ENCODE measurements at places on chromosomes 13 and 19.

DNA sequence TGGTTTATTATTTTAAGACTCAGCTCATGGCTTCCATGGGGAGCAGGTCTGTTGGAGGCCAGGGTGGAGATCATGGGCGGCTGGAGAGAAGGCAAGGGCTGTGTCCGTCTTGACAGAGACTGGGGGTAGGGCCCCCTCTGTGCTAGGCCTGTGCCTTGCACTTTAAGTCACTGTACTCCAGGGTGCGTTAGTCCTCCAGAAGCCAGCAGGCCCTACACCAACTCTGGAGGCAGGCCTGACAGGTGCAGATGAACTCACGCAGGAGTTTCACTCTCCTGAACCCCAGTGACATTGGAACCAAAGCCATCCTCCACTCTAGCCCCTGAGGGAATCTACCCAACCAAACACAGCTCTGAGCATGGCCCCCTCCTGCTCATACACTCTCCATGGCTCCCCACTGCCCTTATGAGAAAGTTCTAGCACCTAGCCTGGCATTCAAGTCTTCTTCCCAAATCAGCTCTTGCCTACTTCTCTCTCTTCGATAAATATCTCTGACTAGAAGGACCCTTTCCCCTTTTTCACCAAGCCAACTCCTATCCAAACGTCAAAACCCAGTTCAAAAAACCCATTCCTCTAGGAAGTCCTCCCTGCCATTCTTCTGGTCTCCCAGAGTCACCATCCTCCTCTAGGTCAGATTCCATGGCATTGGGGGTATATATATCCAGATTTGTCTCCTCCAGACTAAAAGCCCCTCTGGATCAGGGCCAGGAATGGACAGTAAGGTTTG is 15.1 kb downstream of the MEF2B start:
- no peak for DNase-seq

GRCh38 chr19:18286973-18287635 is 5.7 kb upstream of the JUND start:
- DNase-seq = no peak

GRCh38 chr19:2270423-2271233 is 11.3 kb downstream of the PEAK3 start:
- DNase-seq = no peak

GRCh38 chr13:19927117-19927748 is 31.3 kb upstream of the ZMYM2 start:
- DNase-seq = no peak

DNA sequence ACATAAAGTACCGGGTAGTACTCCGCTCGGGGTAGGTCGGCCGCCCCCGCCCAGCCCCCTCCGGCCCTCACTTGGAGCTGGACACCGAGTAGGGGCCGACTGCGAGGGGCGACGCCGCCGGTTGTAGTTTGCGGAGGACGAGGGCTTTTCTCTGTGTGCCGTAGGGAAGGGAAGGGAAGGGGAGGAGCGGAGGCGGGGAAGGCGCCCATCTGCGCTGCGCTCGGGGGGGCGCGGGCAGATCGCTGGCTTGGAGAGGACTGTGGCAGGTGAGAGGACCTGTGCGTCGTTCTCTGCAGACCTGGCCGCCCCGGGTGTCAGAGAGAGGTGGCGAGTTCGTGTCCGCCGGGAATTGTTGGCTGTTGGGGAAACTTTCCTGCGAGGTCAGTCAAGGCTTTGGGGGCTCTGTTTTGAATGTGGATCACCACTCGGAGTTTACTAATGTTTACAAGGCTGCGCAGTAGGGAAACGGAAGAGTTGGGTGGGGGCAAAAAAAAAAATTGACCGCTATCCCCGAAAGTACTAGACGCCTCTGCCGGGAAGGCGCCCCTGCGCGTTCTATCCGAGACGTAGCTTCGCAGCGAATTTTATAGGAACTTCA is 1.4 kb downstream of the ING1 start:
- DNase-seq = no peak

GRCh38 chr13:112931028-112931934 is 37.7 kb upstream of the MCF2L start:
- DNase-seq = peak; percentile 53

DNA sequence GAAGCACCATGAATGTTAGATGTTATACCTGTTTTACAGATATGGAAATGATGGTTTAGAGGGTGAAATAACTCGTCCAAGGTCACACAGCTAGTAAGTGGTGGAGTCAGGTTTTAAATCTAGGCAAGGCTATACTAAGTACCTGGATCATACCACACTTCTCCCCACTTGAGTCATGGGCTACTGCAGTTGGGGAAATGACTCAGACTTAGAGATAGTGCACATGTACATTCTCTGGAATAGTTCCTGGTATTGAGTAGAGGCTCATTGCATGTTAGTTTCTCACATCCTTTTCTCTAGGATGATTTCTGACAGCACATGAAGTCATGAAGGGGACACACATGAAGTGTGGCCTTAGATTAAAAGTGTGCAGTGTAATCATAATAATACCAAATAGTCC is 76.2 kb upstream of the TNFSF11 start:
- DNase-seq = no peak

DNA sequence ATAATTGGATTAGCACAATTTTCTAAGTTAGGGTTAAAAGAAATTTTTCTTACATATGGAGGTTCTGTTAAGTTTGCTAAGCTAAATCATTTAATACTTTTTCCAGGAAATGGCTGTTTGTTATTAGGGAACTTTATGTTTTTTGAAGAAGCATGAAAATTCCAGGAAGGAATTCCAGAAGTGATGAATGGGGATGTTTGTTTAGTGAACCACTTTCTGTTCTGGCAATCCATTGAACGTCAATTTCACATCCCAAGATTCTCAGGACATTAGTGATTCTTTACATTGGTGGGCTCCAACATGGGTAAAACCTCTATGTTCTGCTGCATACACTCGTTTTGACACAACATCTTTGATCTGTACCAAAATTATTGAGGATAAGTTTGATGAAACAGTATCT is 534.4 kb downstream of the IRS2 start:
- DNase-seq = no peak

GRCh38 chr19:6412447-6413091 is 12.0 kb downstream of the KHSRP start:
- no peak for DNase-seq

GRCh38 chr19:54094426-54095000 is 6.1 kb downstream of the OSCAR start:
- DNase-seq = no peak

DNA sequence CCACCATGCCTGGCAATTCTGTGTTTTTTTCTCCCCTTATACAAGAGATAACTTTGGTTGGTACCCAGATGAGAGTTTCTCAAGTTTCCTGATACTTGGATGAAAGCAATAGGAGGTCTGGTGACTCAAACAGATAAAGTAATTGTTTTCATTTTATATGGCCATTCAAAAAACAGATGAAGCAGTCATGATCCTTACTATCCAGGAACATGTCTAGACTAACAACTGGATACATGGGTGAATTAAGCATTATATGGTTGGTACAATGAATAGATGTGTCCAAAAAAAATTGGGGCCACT is 8.5 kb downstream of the ZNF430 start:
- no peak for DNase-seq

- no peak for DNase-seq
Observed at GRCh38 chr13:98975822-98976261, 2.0 kb downstream of the DOCK9 start.

- no peak for DNase-seq
Observed at GRCh38 chr19:13085666-13086065, 17.0 kb downstream of the LYL1 start.

DNA sequence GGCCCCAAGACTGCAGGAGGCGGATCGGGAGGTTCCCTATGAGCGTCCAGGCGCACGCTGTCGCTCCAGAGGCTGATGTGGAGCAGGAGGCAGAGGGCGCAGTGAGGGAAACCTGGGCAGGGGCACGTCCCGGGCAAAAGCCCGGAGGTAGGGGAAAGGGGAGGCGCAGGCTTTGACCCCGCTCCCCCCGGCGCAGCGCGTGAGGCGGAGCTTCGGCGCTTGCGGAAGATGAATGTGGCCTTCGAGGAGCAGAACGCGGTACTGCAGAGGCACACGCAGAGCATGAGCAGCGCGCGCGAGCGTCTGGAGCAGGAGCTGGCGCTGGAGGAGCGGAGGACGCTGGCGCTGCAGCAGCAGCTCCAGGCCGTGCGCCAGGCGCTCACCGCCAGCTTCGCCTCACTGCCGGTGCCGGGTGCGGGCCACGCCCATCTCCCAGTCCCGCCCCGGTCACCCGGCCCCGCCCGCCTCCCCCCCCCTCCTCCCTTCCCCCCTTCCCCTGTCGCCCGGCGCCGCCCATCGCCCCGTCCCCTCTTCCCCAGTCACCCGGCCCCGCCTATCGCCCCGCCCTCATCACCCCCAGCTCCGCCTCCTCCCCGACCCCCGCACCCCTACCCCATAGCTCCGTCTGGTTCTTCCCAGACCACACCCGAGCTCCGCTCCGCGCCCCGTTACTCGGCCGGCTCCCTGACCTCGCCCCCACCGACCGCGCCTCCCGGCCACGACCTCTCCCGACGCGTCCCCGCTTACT is 4.1 kb downstream of the HMG20B start:
- no peak for DNase-seq

GRCh38 chr19:35025969-35026368 is 4.3 kb upstream of the SCN1B start:
- no peak for DNase-seq

DNA sequence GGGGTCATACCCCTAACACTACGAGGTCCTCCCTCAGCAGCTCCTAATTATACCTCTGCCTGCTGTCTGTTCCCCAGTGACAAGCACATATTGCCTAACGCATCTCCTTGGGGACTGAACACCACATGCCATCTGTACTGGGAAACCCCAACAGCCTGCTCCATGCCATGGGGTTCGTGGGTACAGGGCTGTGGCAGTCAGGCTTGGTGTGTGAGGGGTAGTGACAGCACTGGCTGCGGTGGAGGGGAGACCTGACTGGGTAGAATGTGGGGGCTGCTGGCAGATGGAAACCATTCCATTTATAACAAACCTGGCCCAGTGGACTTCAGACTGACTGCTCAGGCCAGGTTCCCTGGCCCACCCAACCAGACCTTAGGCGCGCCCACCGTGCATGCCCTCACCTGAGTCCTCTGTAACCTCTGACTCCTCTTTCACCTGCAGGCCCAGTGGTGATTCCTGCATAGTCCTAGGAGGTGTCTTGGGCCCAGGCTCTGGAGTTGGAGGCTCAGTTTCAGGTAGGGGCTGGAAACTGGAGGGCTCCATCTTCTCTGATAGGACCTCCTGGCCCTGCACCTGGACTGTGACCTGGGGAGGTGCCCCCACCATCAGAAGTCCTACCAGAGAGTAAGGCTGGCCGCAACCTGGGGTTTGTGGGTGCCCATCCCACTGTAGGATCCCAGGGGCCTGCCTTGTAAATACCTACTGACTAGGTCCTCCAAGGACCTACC is 3.0 kb downstream of the MZF1 start:
- no peak for DNase-seq

- DNase-seq = no peak
Observed at GRCh38 chr19:32717496-32717895, 2.1 kb upstream of the TDRD12 start.

- no peak for DNase-seq
Observed at GRCh38 chr13:50691176-50691680, 152.3 kb downstream of the DLEU7 start.

- no peak for DNase-seq
Observed at GRCh38 chr13:47017476-47017875, 120.6 kb upstream of the HTR2A start.

DNA sequence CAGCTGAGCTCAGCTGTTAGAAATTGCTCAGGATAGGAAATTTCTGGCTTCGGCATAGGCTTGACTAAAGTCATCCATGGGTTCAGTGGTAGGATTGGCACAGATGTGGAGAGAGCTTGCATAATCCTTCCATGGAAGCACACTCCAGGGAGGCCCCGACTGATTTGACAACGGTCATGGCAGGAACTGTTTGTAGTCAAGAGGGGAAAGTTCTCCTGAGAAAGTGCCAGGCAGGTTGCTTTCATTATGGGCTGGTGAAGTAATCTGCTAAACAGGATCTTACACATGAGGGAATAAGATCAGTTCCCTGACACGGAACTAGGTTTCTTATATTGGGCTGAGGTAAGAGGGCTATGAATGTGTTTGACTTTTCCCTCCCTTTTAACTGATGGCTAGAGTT is 120.1 kb downstream of the RGCC start:
- no peak for DNase-seq

GRCh38 chr19:55809381-55810058 is 22.3 kb downstream of the NLRP11 start:
- no peak for DNase-seq

DNA sequence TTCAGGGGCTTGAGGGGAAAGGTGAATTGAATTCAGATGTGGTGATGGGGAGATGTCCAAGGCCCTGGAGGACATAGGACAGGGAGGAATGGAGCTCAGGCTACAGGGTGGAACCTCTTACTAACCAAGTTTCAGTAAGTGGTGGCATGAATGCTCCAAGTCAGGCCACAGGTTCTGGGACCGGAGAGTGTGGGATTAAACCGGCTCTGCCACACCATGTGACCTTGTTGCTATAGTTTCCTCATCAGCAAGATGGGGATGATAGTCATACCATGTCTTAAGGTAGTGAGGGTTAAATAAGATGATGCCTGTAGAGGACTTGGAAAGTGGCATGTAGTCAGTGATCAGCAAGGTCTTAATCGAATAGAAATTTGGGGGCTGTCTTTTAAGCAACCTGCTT is 16.3 kb downstream of the GPR183 start:
- no peak for DNase-seq

DNA sequence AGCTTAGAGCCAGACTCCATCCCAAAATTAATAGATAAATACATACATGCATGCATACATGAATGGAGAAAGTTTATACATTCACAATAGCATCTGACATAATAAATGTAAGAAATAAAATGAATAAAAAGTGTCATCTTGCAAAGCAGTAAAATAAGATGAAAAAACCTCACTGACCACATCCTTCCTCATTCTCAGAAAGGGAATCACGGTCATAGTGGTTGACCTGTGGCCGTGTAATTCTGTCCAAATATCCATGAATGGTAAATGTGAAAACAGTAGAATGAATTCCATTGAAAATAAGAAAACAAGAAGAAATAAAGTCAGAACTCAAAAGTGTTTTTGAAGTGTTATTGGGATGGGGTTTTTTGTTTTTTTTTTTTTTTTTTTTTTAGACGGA is 9.8 kb upstream of the CDC42EP5 start:
- DNase-seq = no peak

- DNase-seq = no peak
Observed at GRCh38 chr19:30419568-30420180, 47.5 kb downstream of the ZNF536 start.

DNA sequence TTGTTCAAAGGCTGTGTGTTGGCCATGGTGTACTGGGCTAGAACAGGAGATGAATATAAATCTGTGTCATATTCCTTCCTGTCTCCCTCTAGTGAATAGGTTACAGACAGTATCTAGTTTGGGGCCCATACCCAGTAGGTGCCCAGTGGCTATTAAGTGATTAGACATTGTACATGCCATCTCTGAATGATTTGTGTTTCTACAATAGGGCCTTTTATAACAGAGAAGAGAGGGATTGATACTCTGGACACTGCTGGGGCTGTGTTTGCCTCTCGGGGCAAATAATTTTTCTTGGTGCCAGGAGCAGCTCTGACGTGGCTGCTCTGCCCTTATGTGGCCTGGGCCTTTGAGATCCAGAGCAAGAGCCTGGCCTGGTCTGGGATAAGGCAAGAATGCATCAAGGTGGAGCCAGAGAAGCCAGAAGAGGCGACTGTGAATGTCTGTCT is 403.1 kb downstream of the SPRY2 start:
- no peak for DNase-seq

- no peak for DNase-seq
Observed at GRCh38 chr19:44452367-44452766, 4.1 kb upstream of the ZNF229 start.

All from cerebellar nuclear complex (tissue), 1 donor.